RKO (cell line): ENCODE measurements at places on chromosomes 4 and X.

DNA sequence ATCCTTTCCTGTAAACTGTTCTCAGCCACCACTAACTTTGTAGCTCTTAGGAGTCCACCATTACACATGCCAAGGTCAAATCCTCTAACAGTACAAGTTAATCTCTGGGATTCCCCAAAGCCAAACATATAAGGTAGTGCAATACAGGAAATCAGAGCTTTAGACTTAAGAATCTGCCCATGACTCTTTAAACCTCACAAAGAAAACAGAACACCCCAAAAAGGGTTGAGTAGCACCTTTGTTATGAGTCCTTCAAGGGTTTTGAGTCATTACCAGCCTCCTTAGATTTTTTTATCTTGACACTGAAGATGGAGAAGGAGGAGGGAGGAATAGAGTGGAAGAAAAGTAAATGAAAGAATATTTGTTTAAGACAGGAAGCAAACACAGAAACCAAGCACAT is 243.9 kb upstream of the SPANXN1 start:
- DNase-seq = no peak

- no peak for DNase-seq
Observed at GRCh38 chr4:188960411-188961093, 821.3 kb downstream of the TRIML1 start.

- DNase-seq = no peak
Observed at GRCh38 chr4:172630280-172630679, 538.3 kb upstream of the GALNT7 start.

GRCh38 chr4:21954916-21955315 is 6.3 kb upstream of the KCNIP4 start:
- no peak for DNase-seq

- no peak for DNase-seq
Observed at GRCh38 chr4:38904090-38904666, 36.6 kb downstream of the FAM114A1 start.

DNA sequence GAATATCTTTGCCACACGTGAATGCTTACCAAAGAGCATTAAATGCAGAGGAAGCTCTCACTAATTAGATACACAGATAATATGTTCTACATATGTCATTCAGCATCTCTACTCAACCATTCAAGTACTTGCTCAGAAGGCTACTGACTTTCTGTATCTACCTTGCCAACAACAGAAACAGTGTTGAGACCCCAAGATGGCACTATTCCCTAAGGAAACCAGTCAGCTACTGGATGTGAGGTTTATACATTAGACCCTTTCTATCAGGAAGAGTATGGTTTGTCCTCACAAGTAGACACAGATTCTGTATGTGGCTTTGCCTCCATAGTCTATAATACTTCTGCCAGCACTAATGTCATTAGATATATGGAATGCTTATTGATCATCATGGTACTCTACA is 443.9 kb upstream of the INTU start:
- peak; percentile 40 for DNase-seq

- peak; percentile 29 for DNase-seq
Observed at GRCh38 chr4:177485528-177485927, 43.3 kb upstream of the AGA start.

DNA sequence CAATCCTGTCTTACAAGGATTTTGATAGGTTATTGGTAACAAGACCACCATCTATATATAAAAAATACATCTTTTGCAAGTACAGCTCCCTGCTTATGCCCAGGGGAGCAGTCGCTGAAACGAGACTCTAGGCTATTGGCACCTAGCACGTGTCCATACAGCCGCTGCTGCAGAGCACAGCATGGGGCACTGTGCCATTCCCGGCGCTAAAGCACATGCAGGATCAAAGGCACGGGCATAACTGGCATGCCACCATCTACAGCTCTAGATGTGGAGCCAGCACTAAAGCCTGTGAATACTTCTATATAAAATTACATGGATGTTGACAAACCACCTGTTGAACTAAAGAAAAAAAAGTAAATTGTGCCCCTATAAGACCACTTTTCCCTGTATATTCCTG is 144.8 kb downstream of the COL25A1 start:
- no peak for DNase-seq

DNA sequence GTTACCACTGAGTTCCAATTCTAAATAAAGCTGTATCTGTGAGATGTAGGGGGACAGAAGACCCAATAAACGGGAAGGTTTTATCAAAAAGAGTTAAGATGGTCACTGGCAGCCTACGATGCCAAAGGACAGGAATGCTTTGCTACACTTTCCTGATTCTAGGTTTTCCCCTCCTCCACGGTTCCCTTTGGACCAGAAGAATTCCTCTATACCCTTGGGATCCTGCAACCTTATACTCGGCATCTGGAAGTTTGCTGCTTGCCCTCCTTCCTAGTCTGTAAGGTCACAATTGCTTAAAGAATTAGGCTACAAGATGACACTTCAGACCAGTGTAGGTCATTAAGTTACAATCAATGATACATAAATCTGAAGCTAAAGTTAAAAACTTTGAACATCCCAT is 64.3 kb downstream of the SCML2 start:
- DNase-seq = no peak

DNA sequence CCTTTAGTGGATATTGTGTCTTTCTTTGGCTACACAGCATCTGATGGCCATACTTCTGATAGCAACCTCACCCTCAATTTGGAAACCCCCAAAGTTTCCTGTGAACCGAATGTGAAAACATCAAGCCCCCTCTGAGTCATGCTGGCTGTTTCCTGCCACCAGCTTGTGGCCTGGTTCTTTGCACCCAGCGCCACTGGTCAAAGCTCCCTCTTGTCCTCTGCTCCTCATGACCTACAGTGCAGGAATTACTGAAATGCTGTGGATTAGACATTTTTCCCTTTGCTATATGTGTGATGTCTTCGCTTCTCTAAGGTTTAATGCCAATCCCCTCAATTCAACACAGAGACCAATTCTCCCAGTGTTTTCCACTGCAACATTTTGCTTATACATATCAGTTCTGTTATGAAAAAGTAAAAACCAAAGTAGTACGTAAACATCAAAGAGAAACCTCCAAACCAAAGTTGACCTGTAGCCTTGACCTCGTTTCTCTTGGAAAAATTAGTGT is 224.0 kb upstream of the TENM3 start:
- no peak for DNase-seq

GRCh38 chr4:140112576-140112975 is 41.4 kb downstream of the MAML3 start:
- DNase-seq = no peak

DNA sequence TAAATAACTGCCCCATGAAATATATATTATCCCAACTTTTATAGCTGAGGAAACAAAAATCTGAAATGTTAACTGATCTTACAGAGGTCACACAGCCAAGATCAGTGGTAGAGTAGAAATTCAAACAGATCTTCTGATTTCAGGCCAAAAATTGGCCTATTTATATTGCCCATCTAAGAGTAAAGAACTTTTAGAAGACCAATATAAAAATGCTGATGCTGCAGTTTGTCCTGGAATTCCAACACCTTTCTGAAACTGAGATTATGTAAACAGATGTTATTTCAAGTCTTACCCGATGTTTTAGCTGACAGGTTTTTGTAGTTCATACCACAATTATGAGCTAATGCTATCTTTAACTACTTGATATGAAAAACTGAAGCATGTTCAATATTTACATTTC is 51.1 kb downstream of the SPANXN3 start:
- no peak for DNase-seq

DNA sequence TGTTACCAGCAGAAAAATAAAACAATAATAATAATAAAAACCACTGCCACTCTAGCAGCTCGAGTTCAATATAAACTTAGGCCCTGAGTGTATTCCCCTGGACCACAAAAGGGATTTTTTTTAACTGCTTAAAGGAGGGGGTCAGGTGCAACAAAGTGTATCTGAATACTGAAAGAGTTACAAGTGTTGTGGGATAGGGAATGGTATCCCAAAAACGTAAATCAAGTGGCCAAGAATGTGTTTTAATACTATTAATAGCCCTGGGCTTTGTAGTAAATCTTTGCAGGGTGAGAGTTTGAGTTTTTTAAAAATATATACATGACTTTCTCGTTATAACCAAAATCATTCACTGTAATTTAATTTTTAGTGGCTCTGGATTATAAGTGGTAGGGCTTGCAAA is 860.1 kb upstream of the INTU start:
- DNase-seq = no peak

DNA sequence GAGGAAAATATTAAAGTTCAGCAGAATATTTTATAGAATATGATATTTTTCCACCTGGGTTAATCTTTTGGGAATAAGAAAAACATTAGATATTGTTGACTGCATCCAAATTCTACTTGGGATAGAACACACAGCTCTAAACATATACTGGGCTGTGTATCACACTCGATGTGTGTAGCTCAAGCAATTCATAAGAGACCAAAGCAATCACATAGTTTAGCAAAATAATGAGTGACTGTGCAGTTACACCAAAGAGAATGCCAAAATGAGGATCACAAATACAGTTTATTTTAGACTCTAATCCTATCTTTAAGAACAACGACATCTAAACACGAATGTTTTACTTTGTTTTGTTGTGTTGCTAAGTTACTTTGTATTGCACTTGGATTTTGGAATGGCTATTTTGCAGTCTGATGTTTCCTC is 101.2 kb downstream of the CBR4 start:
- no peak for DNase-seq

DNA sequence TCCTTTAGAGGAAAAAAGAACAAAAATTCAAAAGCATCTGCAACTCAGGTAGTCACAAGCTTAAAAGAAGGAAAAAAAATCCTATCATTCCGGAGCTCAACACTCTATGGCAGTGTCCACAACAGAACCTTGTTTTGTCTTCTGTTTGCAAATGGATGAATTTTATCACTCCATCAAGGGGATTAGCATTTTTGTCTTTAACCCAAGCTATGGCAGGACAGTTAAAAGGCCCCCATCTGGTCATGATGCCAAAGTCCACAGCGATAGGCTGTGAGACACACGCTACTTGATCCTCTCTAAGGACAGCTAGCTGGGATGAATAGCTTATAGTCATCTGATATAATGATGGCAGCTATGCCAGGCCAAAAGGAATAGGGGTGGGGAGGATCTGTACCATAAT is 16.6 kb downstream of the AMER1 start:
- DNase-seq = no peak
